Hepatic stellate cell (primary cell): ENCODE measurements at places on chromosomes 11 and 22.
A peak's percentile ranks its signal among the peaks of the same experiment; 100 is the strongest.

DNA sequence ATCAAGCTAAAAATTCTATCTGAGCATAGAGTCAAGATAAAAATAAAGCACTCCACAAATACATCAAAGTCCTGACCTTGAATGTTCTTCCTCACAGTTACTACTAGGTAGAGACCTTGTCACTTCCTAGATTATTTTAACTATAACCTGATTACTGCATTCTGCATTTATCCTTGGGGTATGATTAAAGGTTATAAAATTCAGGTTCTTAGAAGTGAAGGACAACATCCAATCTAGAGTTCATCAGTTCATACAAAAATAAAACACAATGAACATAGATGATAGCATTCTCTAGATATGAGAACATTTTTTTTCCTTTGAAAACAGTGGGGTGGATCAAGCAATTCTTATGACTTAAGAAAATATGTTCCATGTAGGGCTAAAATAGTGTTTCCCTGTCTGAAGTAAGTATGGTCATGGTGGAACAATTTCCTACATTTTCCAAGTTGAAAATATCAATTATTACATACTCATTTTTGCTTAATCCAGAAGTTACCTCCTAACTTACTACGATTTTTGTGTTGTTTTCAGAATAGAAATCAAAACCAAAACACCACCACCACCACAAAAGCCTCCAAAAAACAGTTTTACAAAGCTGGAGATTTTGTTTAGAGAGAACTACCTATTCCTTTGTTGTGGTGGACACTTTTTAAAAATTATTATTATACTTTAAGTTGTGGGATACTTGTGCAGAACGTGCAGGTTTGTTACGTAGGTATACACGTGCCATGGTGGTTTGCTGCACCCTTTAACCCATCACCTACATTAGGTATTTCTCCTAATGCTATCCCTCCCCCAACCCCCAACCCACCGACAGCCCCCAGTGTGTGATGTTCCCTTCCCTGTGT, 112.0 kb upstream of the DDI1 start:
- DNase-seq = no peak

GRCh38 chr22:50141462-50141861, 29.1 kb upstream of the PANX2 start:
- DNase-seq = no peak

GRCh38 chr22:36966851-36967540, 52.3 kb downstream of the TST start:
- DNase-seq = no peak

DNA sequence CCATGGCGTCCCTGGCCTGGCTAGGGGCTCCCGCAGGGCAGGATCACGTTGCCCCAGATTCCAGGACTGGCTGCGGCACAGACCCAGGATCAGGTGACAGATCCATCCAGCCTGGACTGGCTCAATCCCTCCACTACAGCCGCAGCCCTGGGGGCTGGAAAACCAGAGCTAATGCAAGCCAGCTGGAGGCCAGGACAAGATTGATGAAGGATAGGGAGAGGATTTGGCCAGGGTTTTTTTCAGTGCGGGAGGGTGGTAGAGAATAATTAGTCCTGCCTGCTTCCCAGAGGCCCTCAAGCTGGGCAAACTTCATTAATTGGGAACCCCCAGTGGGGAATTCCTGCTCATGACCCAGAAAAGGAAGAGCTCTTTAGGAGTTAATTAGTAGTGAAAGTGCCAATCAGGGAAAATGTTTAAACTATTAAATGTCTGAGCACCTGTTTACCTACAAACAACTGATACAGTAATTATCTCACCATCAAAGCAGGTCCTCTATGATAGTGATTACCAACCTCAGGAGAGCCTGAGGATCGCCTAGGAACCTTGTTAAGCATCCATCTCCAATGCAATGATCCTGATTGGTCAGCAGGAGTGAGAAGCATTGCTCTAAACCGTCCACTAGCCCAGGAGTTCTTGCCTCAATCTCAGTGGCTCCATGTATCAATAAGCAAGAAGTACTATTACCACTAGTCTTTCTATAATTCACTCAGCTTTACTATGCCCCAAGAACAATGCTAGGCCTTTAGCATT, 33.0 kb upstream of the MYOD1 start:
- DNase-seq = no peak

DNA sequence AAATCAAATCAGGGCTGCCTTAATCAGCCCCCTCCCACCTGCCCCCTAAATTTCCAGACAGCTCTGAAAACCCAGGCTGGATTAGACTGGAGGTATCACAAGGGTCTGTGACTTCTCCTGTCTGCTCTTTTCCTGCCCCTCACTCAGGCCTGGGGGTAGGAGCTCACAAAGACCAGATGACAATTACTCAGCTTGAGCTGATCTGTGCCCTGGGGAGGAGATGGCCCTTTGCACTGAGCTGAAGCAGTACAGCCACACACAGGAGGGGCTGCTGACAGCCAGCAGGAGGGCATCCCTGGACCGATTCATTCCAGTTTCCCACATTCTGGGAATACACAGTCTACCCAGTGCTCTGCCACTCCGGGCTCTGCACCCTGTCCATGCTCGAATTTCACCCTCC, 4.2 kb downstream of the ABCC8 start:
- DNase-seq = no peak

- DNase-seq = peak; percentile 54
Measured at GRCh38 chr22:31347251-31348008, 1.3 kb upstream of the PATZ1 start.

- no peak for DNase-seq
Measured at GRCh38 chr11:112627588-112628045, 333.6 kb upstream of the NCAM1 start.

DNA sequence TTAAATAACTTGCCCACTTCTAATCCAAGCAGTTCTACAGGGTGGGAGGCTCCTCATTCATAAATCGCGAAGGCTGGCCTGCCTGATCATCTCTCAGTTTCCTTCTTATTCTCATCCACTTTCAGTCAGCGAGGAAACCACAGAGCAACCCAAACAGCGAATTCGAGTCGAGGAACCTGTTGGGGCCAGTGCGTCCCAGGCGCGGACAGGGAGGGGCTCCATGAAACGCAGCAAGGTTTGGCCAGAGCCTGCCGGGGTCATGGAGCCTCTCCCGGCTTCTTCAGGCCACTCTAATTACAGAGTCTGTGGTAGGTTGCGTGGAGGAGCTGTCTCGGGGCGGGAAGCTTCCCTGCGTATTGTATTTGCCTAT, 741 bp upstream of the NAV2 start:
- DNase-seq = no peak

DNA sequence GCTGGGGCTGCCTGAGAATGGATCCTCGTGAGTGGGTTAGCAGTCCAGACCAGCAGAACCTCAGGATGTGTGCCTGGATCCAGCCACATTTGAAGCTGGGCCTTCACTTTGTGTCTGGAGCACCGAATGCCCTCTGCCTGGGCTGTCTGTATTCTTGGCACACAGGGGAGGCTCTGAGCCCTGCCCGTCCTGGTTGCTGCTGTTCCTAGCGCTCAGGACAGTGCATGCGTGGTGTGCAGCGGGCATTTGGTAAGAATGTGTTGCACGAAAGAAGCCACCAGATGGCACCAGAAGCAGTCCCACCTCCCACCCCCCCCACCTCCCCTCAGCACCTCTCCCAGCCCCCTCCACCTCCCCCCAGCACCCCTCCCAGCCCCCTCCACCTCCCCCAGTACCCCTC, 4.1 kb upstream of the MAPK11 start:
- DNase-seq = no peak
